ENCODE measurements at places on chromosomes 6 and 20. TPM values are rescaled to one million over a fixed set of nuclear protein-coding genes. Genes with fewer than 3 reads are reported as not detected.

MEP1A gene
- not detected for total RNA-seq

RIMS1 gene
- 1.4 TPM for total RNA-seq

RFX6 gene
- total RNA-seq: not detected

GPANK1 gene
- total RNA-seq: 26.1 TPM

HCK gene
- total RNA-seq: 4.6 TPM

WDR27 gene
- total RNA-seq: 31.6 TPM

IL17A gene
- not detected for total RNA-seq

LMBRD1 gene
- 32.9 TPM for total RNA-seq

UBE2C gene
- not detected for total RNA-seq

IFT52 gene
- total RNA-seq: 3.4 TPM

NHSL1 gene
- 0.31 TPM for total RNA-seq

OVOL2 gene
- total RNA-seq: not detected

TMEM14C gene
- 93.2 TPM for total RNA-seq

PSORS1C1 gene
- total RNA-seq: not detected

FAM184A gene
- total RNA-seq: 0.40 TPM

OTOR gene
- not detected for total RNA-seq

SPATS1 gene
- not detected for total RNA-seq

Data from gastrocnemius medialis (tissue), 4 donors.